ENCODE measurements at places on chromosomes 4 and X.

DNA sequence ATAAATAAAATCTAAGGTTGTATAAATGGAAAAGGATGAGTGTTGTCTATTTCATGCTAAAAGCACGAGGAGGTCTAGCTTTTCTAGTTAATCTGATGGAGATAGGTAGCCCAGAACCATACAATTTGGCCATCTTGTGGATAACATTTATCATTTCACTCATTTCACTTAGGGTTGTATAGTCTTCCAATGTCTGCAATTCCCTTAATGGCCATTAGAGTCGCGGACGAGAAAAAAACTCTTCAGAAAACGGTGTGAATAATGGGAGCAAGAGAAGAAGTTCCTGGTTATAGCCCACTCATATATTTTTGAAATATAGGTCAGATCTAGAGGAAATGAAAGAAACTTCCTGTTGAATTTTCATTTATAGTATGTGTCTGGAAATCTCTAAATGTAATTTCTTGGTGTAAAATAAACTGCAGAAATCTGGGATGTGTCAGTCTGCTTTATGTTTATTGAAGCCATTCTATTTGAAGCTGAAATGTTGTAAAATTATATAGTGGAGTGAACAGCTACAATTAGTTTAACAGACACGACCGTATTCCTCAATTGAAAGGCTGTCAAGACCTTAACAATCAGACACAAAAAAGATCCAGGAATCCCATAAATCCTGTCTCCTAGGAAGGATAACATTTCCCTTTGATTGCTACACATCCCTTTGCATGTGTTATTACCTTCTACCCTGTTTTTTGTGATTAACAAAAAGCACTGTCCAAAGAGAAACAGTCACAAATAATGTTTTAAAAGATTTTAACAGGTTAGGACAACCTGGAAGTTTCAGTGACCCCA is 47.7 kb upstream of the MGST2 start:
- no peak for DNase-seq

DNA sequence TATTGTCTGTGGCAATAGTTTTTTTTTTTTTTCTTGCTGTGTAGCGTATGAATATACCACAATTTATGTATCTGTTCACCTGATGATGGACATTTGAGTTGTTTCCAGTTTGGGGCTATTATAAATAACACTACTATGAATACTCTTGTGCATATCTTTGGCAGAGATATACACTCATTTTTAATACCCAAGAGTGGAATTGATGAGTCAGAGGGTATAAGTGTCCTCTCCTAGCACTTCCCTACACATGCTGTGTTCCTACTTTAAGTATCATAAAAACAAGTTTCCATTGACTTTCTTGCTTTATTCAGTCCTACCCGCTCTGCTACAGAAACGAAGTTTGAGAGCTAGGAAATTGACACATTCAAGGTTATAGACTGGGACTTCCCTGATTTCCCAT is 39.8 kb downstream of the XIAP start:
- no peak for DNase-seq

DNA sequence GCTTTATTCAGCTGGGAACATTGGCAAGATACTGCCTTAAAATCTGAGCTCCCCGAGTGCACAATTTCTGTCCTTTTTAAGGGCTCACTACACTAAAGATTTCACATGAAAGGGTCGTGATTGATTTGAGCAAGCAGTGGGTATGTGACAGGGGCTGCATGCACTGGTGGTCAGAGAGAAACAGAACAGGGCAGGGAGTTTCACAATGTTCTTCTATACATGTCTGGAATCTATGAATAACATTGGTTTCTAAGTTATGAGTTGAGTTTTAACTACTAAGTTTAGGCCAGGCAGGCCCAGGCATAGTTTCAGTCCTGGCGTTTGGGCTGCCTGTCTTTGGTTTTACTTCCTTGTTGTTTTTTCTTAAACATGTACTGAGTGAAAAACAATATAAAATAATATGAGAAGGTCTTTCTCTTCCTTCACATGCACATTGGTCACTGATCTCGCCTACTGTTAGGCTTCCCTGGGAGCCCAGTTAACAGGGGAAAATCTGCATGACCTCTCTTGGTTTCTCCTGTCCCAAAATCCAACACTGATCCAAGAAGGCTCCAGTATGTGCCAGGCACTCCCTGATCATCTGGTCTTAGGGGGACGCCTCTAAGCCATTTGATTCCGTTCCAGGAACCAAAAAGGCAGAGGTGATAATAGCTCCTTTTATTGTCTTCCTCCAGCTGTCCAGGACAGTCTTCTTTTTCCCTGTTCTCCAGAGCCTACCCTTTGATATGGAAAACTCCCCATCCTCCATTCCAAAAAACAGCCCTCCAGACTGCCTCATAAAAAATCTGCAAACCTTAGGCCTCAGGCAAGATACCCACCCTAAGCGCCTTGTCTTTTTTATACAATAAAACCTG is at the start of gene UGT2B17:
Gene UGT2B17, minus strand, starts transcription at position 51 of the 854 bp plus-strand sequence. CDS start 7,838 bp downstream, outside the sequence.
- DNase-seq, result no peak

GRCh38 chr4:112277705-112278448 is 7.8 kb downstream of the TIFA start:
- DNase-seq, result no peak

DNA sequence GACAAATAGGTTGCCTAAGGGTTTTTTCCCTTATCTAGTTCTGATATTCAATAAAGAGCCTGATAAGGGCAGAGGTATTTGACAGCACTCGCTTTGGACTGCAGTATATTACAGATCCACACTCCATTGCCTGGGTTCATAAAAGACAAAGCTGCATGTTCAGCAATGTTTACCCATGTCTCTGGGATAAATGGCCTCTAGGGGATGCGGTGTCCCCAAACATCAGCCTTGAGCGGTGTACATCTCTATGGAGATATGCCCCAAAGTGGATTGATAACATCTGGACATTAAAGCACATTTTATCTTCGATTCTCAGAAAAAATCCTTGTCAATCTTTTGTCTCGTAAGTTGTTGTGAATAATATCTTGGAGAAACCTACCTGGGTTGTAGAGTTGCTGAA is 660.8 kb upstream of the AADAT start:
- DNase-seq, result no peak

- no peak for DNase-seq
Measured at GRCh38 chr4:177001271-177002175, 208.8 kb upstream of the VEGFC start.

DNA sequence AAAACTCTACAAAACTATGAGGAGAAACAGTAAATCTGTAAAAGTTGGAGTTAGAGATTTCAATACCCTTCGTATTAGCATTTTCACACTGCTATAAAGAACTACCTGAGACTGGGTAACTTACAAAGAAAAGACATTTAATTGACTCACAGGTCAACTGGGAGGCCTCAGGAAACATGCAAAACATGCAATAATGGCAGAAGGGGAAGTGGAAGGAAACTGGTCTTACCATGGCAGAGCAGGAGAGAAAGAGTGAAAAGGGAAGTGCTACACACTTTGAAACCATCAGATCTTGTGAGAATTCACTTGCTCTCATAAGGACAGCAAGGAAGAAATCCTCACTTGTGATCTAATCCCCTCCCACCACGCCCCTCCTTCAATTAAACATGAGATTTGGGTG is 949.9 kb downstream of the TECRL start:
- DNase-seq, result no peak

DNA sequence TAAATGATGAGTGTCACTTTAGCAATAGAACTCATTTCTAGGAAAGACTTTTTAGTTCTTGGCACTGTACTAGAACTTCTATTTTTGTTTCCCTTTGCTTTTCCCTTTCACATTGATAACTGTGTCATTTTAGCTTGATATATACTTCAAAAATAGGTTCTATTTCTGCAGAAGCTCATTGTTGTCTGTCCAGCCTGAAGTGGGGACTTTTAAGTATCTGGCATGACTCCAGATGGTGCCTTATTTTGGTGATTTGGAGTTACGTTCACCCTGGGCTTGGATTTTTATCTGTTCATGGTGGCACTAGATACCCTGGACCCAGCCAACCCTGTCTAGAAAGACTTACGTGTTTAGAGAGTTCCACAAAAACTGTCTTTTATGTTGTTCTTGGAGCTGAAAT is 3.4 kb downstream of the ABHD18 start:
- no peak for DNase-seq

DNA sequence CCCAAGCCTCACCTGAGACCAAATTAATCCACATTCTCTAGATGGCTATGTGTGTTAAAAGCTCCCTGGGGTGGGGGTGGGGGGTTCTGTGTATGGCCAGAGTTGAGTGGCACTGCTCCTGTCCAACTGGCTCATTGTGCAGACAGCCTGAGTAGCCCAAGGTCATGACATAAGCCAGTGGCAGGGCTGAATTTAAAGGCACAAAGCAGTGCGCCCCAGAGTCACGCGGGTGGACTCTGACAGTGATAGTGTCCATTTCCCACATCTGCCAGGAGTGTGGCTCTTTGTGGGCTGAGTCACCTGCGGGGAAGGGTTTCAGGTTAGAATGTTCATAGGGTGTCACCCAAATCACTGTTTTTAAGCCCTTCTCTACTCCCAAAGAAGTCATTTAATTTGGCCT is 45.4 kb downstream of the SCD5 start:
- DNase-seq, result no peak

GRCh38 chr4:89519771-89520320 is 212.2 kb upstream of the GPRIN3 start:
- DNase-seq, result no peak

DNA sequence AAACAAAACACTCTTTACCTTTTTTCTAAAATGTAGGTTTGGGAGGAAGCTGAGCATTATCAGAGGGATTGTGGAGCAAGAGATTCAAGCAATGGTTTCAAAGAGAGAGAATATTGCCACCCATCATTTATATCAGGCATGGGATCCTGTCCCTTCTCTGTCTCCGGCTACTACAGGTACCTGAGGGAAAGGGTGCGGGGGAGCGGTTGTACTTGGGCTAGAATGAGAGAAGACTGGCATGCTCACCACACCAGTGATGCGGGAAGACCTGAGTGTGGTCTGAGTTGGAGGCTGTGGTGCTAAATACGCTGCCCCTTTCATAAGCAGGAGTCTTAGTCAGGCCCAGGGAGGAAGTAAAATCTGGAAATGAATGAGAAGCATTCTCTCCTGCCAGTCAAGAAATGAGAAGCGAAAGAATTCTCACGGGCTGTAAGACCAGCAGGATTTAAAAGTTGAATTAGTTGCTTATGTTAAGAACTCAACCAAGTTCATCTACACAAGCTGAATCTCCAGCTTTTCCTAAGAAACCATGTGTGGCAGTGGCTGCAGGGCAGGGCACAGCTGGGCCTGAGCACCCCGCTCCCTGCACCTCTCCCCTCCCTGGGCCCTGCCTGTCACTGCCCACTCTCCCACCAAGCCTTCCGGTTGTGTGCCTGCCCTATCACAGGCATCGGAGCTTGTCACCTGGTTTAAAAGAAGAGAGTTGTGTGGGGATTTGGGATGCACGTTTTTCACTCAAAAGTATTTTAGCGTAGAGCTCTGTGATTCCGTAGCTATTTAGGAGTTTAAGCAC is 24.8 kb upstream of the MSANTD1 start:
- peak; percentile 39 for DNase-seq

GRCh38 chr4:20298986-20299385 is 47.3 kb downstream of the SLIT2 start:
- no peak for DNase-seq

DNA sequence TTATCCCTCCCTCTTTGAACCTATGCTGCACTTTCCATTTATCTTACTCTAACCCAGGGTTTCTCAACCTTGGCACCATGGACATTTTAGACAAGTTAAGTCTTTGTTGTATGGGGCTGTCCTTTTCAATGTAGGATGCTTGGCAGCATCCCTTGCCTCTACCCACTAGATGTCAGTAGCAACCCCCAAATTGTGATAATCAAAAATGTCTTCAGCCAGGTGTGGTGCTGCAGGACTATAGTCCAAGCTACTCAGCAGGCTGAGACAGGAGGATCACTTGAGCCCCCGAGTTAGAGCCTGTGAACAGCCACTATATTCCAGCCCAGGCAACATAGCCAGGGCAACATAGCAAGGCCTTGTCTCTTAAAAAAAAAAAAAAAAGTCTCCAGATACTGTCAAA is 7.0 kb downstream of the LRCH2 start:
- DNase-seq, result no peak

DNA sequence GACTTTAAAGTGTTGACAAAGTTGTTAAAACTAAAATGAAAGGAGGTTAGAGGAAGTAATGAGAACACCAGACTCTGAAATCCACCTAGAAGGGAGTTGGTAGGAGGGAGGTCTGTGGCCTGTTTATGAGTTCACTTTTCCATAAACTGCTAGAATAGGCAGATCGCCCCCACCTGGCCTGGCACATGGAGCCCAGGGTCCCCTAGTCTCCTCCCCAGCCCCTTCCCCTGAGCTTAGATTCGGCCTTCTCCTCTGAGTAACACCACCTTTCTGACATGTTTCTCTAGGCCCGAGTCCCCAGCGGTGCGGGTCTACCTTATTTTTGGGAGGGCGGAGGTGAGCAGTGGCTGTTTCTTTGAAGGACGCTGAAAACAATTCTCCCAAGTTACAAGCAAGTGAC is 54.5 kb upstream of the FAT1 start:
- DNase-seq, result no peak

GRCh38 chr4:76153356-76153755 is 5.2 kb upstream of the NUP54 start:
- no peak for DNase-seq

- no peak for DNase-seq
Measured at GRCh38 chr4:159390648-159391047, 287.8 kb downstream of the RAPGEF2 start.

DNA sequence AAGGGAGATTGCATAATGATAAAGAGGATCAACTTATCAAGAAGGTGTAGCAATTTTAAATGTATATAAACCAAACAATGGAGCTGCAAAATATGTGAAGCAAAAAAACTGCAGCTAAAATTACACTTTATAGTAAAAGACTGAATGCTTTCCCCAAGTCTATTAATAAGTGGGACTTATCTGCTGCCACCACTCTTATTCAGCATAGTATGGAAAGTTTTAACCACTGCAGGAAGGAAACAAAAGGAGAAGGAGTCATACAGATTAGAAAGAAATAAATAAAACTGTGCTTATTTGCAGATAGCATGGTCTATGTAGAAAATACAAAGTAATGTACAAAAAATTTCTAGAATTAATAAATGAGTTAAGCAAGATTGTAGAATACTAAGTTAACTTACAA is 94.1 kb upstream of the GK2 start:
- DNase-seq, result no peak

- DNase-seq, result no peak
Measured at GRCh38 chr4:159504684-159505083, 401.8 kb downstream of the RAPGEF2 start.

DNA sequence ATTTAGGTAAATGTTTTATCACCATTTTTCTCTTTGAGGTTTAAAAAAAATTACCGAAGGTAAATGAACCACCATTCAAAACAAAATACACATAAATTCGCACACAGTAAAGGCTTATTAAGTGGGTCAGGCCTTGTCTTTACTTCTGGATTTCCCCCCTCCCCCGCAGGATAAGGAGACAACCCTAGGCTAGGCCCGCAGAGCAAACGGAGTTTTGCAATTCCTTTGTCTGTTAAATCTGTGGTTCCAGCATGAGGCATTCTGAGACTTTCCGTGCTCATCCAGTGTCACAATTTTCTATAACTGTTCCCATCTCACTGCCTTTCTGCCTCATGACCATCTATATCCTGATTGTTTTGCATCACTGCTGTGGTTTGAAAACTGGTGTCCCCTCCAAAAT is 307.4 kb downstream of the DCHS2 start:
- no peak for DNase-seq

- no peak for DNase-seq
Measured at GRCh38 chr4:106481801-106482200, 113.2 kb upstream of the GIMD1 start.

Measured in tibial artery (tissue), 4 donors.